Cardiac septum (tissue), 1 donor: ENCODE measurements at places on chromosomes 3 and 15. TPM values are rescaled to one million over a fixed set of nuclear protein-coding genes. Genes with fewer than 3 reads are reported as not detected.

- DNase-seq, result no peak
Observed at GRCh38 chr3:114538211-114538610, 244.4 kb downstream of the TIGIT start.

DNA sequence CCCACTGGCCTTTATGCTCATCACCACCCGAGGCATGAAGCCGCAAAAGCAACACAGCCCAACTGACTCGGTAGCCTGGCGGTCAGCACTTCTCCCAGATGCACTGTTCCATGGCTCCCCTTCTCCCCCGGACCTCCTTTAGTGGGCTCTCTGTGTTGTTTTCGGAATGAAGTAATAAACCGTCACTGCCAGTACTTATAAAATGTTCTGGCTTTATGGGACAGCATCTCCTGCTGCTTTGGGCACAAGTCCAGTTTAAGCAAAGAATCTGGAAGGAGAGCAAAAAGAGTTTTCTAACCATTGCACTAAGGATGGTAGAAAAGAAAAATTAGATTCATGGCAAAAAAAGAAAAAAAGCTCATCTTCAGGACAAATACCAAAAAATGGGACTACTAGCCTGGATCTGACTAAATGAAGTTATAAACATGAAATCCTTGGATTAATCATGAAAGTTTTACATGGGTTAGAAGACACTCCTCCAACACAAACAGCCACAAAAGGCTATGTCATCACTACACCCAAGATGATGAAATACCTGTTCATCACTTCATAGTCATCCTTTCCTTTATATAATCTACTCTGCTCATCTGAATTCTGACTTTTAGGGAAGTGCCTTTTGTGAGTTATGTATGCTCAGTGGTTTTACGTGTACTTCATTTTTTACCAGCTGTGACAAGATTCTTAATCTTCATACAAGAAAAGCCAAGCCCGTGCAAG is 89.5 kb upstream of the UBE2E2 start:
- no peak for DNase-seq

The GOLGA6D gene
- total RNA-seq, result not detected

The ROPN1 gene
- total RNA-seq, result not detected

- no peak for DNase-seq
Observed at GRCh38 chr3:169266351-169266750, 397.2 kb downstream of the MECOM start.

DNA sequence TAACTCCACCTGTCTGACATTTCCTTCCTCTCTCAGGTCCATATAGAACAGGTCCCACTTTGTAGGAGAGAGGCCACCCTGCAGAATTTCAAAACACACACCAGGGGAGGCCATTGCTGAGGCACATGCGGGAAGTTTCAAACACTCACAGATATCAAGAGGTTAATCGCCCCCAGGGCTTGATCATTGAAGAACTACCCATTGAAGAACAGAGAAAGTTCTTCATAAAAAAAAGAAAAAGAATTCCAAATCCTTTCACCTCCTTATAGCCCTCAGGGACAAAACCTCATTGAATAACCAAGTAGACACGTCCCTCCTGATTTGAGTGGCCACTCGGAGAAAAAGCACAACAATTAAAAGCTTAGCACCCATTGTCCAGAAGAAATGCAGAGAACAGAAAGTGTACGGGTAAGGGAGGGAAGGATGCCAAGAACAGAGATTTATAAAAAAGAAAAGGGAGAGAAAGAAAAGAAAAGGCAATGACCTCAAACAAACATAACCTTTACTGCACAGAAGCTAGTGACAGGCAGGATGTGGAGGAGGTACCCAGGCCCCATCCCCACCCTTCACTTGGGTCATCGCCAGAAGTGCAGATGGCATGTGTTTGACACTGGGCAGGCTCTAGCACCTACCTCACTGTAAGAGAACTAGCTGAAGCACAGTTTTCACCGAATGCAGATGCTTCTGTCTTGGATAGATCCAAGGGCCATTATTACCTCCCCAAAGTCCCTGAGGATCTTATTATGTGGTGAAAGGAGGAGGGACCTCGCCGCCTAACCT is 112.3 kb upstream of the HES1 start:
- DNase-seq, result no peak

The GABRB3 gene
- total RNA-seq, result 2.7 TPM

DNA sequence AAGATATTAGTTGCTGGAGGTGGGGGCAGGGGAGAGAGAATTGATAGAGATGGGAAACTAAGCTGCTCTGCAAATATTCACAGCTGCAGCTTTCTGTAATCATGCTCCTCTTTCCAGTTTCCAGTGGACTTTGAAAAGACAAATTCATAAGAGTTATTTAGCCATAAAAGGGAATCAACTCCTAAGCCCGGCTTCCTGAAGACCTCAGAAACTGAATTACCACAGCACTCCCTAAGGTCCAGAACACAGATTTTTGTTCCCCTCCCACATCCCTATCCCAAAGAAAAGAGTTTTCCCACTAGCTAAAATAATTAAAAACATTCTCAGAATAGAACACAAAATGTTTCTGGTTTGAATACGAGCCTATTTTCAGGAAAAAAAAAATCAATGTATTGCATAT is 871.8 kb upstream of the NR2F2 start:
- DNase-seq, result no peak

DNA sequence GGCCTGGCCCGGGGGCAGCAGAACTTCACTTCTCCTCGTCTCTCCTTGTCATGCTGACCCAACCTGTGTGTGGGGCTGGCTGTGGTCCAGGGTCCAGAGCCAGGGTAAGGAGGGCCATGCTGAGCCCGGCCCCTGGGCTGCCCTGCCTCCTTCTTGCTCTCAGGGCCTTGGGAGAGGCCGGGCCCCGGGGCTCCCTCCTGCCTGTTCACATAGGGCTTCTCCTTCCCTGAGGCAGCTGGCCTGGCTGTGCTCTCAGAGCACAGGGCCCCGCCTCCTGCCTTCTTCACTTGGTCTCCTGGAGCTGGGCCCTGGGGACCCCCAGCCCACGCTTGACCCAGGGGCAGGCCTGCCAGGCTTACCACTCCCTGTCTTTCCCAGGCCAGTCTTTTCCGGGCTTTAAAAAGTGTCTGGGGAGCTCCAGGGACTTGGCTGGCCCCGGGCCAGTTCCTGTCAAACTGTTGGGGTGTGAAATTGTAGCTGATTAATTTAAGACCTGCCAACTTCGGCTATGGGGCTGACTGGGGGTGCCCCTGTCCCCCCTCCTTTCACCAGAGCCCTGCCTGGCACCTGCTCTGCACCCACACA is 11.8 kb downstream of the PLXNA1 start:
- no peak for DNase-seq

GRCh38 chr3:27097182-27097581 is 272.0 kb downstream of the NEK10 start:
- DNase-seq, result no peak

The PIF1 gene
- 1.6 TPM for total RNA-seq

- DNase-seq, result no peak
Observed at GRCh38 chr3:117726776-117727175, 1017.2 kb downstream of the TUSC7 start.

The ONECUT1 gene
- total RNA-seq, result not detected

DNA sequence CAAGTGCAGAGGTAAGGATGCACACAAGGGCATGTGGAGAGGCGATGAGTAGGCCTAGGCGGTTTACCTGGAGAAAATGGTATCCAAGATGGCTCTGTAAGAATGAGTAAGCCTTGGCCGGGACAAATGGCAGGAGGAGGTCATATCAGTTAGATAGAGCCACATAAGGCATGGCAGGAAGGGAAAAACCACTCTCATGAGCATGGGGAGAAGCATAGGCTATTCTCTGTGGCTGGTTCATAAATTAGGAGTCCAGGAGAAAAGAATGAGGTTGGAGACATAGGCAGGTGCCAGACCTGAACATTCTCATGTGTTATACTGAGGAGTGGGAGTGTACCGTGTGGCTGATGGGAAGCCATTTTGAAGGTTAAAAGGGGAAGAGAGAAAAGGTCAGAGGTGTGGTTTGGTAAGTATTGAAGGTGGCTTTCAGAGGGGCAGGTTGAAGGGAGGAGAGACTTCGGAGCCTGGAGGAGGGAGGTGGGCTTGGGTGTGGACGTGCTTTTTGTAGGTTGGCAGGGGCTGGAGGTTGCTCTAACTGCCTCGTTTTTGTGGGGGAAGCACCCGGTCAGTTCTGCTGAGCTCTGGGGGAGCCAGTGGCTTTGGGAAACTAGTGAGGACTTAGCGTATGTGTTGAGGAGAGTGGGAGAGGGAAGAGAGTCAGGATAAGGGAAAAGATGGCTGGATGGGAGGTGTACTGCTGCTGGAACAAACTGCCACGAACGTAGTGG is 4.6 kb upstream of the FAM43A start:
- no peak for DNase-seq

The MST1R gene
- 1.2 TPM for total RNA-seq

DNA sequence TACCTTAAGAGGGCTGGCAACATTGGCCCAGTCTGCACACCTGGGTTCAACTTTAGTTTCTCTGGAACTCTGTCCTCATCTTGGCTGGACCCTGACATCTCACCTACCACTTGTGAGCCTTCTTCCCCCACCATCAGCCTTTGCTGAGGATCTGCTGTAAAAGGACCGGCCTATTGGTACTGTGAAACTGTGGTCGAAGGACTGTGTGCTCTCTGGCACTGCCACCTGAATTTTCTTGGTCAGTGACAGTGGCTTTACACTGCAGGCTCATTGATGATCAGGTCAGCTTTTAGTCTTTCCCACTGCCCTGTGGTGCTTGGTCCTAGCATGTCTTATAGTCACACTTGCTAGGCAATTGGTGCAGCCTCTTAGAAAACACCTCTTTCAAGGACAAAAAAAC is 86.9 kb downstream of the PEX5L start:
- no peak for DNase-seq

- DNase-seq, result no peak
Observed at GRCh38 chr3:115851571-115851970, 228.3 kb downstream of the GAP43 start.

- no peak for DNase-seq
Observed at GRCh38 chr3:98764472-98764884, 1.3 kb downstream of the ST3GAL6 start.

The CP gene
- total RNA-seq, result 8.1 TPM

- DNase-seq, result no peak
Observed at GRCh38 chr15:74319596-74320351, 47.7 kb downstream of the CYP11A1 start.

DNA sequence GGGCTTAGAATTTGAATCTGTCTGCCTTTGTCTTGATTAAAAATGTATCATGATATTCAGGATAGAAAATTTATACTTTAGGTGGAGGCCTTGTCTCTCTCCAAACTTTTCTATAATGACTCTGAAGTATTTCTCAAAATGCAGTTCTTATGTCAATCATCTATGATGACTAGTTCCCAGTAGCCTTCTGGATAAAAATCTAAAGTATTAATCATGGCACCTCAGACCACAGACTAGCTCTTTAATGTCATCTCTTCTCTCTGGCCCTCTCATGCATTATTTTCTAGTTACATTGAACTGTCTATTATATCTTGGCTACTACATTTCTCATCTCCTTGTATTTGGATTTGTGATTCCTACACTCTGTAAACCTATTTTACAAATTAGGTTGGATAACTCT is 96.9 kb downstream of the ZPLD1 start:
- DNase-seq, result no peak

DNA sequence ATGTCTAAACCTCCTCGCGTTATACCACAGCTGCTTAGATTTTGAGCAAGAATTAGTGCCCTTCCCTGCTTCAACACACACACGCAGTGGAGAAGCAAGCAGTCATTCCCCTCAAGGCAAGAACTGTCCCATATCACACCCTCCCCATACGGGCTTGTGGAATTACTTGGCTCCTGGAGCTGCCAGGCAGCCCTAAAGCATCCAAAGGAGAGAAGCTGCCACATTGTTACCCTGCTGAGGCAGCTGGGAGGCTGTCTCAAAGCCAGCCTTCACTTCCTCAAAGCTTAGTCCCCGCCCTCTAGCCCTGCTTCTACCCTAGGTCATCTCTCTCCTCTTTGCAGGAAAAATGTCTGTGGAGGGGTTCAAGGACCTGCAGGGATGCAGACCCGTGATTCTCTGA is 153.4 kb downstream of the RORA start:
- no peak for DNase-seq

- no peak for DNase-seq
Observed at GRCh38 chr3:116280130-116280740, 165.1 kb downstream of the LSAMP start.

The TGM4 gene
- not detected for total RNA-seq

DNA sequence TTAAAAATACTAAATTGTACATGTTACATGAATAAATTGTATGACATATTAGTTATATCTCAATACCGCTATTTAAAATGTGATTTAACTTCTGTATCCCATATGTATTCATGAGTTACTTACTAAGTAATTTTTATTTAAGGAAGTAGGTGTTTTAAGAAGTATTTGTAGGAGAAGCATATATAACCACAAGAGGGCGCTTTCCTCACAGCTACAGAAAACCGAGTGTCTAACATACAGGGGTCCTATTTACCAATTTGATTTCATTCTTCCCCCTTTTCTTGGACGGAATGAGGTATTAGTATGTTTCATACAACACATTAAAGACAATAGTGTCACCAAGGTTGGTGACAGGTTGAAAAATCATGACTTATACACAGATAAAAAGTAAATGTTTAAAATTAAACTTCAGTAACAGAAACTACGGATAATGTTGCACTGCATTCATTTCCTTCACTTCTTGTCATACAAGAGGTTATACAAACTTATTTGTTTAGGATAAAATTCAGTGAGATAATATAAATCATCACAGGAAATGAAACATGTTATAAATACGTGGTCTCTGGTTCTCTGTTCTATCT is 253.6 kb downstream of the MAGI1 start:
- no peak for DNase-seq

- no peak for DNase-seq
Observed at GRCh38 chr3:11275926-11276325, 3.7 kb downstream of the ATG7 start.

DNA sequence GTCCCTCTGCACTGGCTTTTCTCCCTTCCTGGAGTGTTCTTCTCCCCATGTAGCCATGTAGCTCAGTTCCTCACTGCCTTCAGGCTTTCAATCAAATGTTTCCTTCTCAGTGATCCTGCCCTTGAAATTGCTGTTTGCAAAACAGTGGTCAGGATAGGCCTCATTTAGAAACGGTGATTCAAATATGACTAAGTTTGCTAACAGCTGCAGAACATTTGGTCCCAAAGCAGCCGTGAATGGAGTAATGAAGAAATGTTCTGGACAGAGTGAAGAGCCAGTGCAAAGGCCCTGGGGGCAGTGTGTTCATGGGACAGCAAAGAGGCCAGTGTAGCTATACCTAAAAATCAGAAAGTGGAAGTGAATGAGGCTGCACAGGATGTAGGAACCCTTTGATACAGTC is 223.4 kb downstream of the FEZF2 start:
- DNase-seq, result no peak
